Cardiac septum (tissue), 1 donor: ENCODE measurements at places on chromosomes 12 and 14. TPM values are rescaled to one million over a fixed set of nuclear protein-coding genes. Genes with fewer than 3 reads are reported as not detected.

Gene CLEC1B
- total RNA-seq = not detected

Gene HOXC10
- total RNA-seq = not detected

Gene CLEC14A
- total RNA-seq = 31.9 TPM

Gene PRKD1
- total RNA-seq = 4.3 TPM

Gene IL22
- total RNA-seq = not detected

Gene ACOT4
- total RNA-seq = 0.73 TPM

Gene COX8C
- total RNA-seq = 0.67 TPM

Gene NEDD1
- 11.5 TPM for total RNA-seq

Gene TGM1
- 0.48 TPM for total RNA-seq

Gene SIX1
- 0.89 TPM for total RNA-seq

Gene OLR1
- total RNA-seq = 0.43 TPM

Gene JPH4
- 0.19 TPM for total RNA-seq

Gene MYF5
- total RNA-seq = not detected

Gene PABPN1
- total RNA-seq = 82.9 TPM

Gene CLEC9A
- not detected for total RNA-seq

Gene FAM90A1
- not detected for total RNA-seq

Gene ARHGAP9
- total RNA-seq = 5.9 TPM

Gene KRT81
- total RNA-seq = not detected

Gene RAD52
- total RNA-seq = 9.2 TPM

Gene TCL1B
- total RNA-seq = not detected

Gene SAMD15
- total RNA-seq = 0.11 TPM

Gene HCAR3
- total RNA-seq = 0.54 TPM

Gene DYNC1H1
- 575 TPM for total RNA-seq

Gene ITGA5
- total RNA-seq = 48.2 TPM

Gene RASAL1
- not detected for total RNA-seq

Gene CARMIL3
- 0.05 TPM for total RNA-seq

Gene TAS2R31
- 2.1 TPM for total RNA-seq

Gene KRT2
- total RNA-seq = not detected

Gene RALGAPA1
- 45.1 TPM for total RNA-seq

Gene MIP
- 0.48 TPM for total RNA-seq
